ENCODE measurements at places on chromosomes 3 and 15.

DNA sequence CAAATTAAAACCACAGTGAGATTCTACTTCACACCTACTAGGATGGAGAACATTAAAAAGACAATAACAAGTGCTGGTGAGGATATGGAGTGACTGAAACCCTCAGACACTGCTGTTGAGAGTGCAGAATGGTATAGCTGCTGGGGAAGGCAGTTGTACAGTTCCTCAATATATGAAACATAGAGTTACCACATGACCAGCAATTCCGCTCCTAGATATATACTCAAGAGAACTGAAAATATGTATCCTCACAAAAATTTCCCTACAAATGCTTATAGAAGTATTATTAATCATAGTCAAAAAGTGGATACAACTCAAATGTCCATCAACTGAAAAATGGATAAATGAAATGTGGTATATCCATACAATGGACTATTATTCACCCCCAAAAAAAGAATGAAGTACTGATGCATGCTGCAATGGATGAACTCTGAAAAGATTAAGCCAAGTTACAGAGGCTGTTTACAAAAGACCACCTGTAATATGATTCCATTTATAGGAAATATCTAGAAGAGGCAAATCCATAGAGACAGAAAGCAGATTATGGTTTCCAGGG is 164.7 kb upstream of the IGF1R start:
- no peak for DNase-seq

- DNase-seq: no peak
Measured at GRCh38 chr3:14121859-14122258, 2.8 kb downstream of the CHCHD4 start.

DNA sequence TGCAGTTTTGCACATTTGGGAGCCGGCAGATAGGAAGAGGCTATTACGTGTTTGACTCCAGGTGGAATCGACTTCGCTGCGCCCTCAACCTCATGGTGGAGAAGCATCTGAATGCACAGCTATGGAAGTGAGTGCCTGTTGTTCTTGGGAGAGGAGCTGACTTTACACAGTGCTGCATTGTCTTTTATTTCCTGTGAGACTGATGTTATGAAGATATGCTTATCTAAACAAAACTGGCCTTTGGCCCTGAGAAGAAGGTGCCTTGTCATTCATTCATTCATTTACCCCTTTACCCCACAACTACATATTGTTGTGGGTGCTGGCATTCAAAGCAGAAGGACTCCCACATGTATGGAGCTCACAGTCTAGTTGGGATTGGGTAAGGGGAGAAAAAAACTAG is 32.6 kb downstream of the PSMD6 start:
- DNase-seq: no peak

GRCh38 chr15:31049682-31050615 is 51.6 kb downstream of the TRPM1 start:
- DNase-seq: no peak

DNA sequence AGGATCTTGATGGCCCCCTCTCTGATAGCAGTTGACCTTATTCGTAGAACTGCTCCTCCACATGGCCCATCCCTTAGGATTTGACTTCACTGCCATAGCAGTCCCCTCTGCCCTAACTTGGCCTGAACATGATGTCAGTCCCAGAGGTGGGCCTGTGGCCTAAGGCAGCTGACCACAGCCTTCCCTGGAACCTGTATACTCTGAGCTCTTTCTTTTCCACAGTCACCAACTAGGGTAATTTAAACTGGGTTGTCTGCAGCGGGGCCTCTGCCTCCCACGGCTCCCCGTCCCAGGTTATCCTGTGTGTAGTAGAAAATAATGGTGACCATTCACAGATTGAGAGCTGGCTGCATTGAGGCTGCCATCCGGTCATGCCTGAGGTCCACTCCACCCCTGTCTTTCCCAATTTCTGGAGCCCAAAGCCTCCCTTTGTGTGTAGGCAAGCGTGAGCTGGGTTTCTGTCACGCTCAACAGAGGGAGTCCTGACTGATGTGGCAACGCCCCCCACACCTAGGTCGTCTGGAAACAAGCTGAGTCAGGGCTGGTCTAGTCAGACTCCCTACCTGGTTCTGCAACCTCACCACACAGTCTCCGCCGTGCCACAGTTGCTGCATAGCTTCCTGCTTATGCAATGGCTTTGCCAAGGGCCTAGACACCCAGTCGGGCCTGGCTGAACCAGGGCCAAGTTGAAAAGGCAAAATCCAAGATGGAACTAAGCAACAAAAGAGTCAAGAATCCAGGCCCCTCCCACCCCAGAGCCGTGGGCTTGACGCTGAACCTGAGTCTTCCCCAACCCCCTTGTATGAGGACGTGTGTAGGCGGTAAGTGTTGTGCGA is 284.5 kb downstream of the XXYLT1 start:
- DNase-seq: no peak

DNA sequence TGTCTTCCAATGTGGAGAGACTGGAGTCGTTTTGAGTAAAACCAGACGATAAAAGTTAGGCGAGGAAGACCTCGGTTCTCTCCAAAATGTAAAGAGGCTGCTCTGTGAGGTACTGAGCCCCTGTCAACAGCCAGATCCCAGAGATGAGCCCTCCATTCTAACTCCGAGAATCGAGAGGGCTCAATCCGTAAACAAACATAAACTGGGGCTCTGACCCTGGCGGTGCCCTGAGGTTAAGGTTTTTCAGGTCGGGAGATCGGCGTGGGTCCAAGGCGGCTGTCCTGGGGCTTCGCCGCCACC is 417 bp downstream of the TBCCD1 start:
- DNase-seq: no peak

GRCh38 chr3:27666708-27667107 is 55.4 kb downstream of the EOMES start:
- DNase-seq: peak; percentile 18

DNA sequence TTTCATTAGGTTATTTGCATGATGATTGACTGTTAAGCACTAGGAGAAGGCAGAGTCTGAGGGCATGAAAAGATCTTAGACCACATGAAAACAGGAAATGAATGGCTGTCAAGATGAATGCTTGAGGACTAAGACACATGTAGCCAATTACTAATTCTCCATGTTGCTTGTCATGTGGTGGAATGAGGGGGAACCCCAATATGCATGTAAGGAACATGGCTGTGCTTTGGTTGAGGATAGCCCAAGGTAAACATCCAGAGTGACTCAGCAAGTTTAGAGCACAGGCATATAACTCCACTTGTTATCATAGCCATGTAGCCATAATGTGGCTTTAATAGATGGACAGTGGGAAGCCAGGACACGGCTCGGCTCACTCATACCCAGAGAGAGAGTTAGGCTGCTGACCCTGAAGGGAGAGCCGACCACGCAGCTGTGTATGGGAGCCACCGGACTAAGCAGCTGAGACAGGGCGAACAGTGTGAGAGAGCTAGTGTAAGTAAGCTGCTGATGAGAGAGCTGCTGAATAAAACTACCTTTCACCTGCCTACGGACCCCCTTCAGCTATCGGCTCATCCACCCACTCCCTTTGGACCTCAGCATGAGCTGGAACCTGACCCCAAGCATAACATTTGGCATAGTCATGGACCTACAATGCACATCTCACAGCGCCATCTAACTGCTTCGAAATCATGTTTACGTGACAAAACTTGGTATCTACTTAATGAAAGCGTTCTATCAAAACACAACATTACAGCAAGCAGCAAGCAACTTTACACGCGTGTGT is 37.6 kb downstream of the ANO10 start:
- no peak for DNase-seq

GRCh38 chr15:44137750-44138149 is 57.3 kb downstream of the FRMD5 start:
- DNase-seq: no peak

DNA sequence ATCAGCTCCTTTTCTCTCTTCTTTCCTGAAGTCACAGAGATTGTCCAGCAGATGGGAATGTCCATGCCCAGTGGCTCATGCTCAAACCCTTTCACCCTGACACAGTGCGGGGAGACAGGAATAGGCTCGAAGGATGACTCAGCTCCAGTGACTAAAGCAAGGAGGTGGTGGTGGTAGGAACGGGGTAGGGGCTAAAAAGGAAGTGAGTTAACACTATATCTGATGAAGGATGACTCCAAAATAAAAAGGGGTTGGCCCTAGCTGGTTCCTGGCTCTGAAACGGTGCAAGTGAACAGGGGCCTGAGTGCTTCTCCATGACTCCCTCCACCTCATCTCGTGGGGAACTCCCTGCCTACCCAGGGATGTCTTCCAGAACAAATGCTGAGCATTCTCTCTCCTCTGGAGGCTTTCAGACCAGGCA is 167.4 kb upstream of the LPP start:
- no peak for DNase-seq

GRCh38 chr15:39416258-39416657 is 164.6 kb upstream of the THBS1 start:
- no peak for DNase-seq

DNA sequence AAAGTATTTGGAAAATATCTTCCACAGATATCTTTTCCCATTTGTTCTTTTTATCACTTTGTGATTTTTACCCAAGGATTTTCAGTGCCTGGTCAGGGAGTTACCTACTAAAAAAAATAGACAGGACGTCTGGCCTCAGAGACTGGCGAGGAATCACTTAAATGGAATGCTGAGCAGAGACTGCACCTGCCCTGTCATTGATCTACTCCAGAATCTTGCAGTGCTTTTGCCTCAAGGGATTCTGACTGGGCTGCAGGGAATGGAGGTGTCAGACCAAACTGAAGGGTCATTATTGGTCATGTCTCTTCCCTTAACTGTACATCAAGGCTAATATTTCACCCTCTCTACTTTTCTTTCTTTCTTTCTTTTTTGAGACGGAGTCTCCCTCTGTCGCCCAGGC is 12.1 kb upstream of the RYR3 start:
- no peak for DNase-seq

GRCh38 chr15:39134282-39134681 is 446.6 kb upstream of the THBS1 start:
- DNase-seq: no peak

GRCh38 chr3:103794656-103795055 is 1359.8 kb downstream of the ZPLD1 start:
- DNase-seq: no peak

- peak; percentile 28 for DNase-seq
Measured at GRCh38 chr15:23877502-23878412, 190.7 kb upstream of the NDN start.

GRCh38 chr3:158105710-158106253 is 438 bp downstream of the SHOX2 start:
- peak; percentile 20 for DNase-seq
